ENCODE measurements at places on chromosomes 7 and 10. TPM values are rescaled to one million over a fixed set of nuclear protein-coding genes. Genes with fewer than 3 reads are reported as not detected.
A peak's percentile ranks its signal among the peaks of the same experiment; 100 is the strongest.

GRCh38 chr7:88789480-88790064, 6.0 kb downstream of the TEX47 start:
- no peak overlapping the region for H3K27ac ChIP-seq
- no peaks in the 10 kb centered on the region for H3K27me3 ChIP-seq
- no peak overlapping the region for H3K4me3 ChIP-seq

- no peak overlapping the region for H3K27ac ChIP-seq
- no peak overlapping the region for H3K4me3 ChIP-seq
- no peak for DNase-seq
- H3K27me3 ChIP-seq, result no peaks in the 10 kb centered on the region
- H3K36me3 ChIP-seq, result no peaks in the 10 kb centered on the region
Measured at GRCh38 chr10:108561649-108562048, 1361.7 kb downstream of the XPNPEP1 start.

SORBS1 gene
- total RNA-seq, result 3.7 TPM

DNA sequence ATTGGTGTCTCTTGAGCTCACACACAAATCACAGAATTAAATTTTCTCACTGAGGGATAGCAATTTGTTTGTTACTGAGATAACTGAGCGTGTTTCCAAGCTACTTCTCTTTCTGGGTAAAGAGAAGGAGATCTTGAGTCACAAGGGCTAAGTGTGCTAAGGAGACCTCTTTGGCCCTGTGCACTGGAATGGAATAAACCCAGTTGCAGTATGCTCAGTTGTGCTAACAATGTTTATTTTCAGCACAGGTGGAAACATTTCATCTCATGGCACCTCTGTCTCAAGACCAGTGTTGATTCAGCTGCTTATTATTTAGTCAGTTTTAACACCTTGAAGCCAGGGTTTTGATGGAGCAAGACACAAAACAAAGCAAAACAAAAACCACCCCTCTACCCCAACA, 22.5 kb upstream of the UBE2H start:
- H3K4me1 ChIP-seq, result no peaks in the 10 kb centered on the region
- H3K27ac ChIP-seq, result no peak overlapping the region
- H3K27me3 ChIP-seq, result no peaks in the 10 kb centered on the region
- H3K4me3 ChIP-seq, result no peak overlapping the region

DNA sequence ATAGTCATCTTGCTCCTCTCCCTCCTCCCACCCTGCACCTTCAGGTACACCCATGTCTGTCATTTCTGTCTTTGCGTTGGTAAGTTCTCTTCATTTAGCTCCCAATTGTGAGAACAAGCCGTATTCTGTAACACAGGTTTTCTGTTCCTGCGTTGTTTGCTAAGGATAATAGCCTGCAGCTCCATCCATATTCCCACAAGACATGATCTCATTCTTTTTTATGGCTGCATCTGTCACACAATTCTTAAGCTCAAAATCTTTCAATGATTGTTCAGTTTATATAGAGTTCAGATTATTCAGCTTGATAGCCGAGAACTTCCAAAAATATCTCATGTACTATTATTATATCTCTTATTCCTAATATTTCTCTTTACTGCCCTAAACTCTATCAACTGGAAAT, 16.0 kb upstream of the TMEM168 start:
- H3K27ac ChIP-seq, result no peak overlapping the region
- H3K36me3 ChIP-seq, result no peaks in the 10 kb centered on the region
- no peak overlapping the region for H3K4me3 ChIP-seq
- no peak for DNase-seq
- peaks cover 6% of the 10 kb centered on the region for H3K27me3 ChIP-seq

DNA sequence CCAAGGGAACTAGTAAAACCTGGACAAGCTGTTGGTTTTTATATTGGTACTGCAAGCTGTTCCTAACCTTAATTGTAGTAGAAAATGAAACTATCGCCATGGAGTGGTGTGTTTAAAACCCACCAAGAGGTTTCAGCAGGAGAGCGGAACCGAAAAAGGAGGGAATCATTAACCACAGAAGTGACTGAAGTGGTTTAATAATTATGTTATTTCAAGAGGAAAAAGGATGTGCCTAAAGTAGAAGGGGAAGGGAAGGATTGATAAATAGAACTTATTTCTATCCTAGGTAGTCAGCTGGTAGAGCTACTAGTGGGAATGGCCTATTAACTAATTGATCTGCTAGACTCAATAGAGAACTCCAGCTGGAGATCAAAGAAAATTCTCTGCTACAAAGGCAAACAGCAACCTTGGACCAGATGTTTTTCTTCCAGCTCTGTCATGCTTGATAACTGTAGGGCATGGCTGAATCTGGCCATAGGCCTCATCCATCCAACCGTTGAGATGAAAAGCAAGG, 91.8 kb downstream of the BAMBI start:
- no peak for DNase-seq
- no peaks in the 10 kb centered on the region for H3K36me3 ChIP-seq
- H3K27me3 ChIP-seq, result no peaks in the 10 kb centered on the region

DNA sequence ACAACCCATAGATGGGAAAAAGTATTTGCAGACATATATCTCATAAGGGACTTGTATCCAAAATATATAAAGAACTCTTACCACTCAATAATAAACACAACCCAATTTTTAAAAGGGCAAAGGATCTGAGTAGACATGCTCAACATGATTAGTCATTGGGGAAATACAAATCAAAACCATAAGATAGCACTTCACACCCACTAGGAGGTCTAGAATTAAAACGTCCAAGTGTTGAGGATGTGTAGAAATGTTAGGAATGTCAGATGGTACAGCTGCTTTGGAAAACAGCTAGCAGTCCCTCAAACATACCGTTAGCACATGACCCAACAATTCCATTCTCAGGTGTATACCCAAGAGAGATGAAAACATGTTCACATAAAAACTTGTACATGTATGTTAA, 8.3 kb downstream of the PSTK start:
- no peaks in the 10 kb centered on the region for H3K27me3 ChIP-seq
- H3K4me1 ChIP-seq, result no peaks in the 10 kb centered on the region
- H3K27ac ChIP-seq, result no peak overlapping the region

GRCh38 chr10:2576892-2577291, 490.5 kb upstream of the PFKP start:
- H3K36me3 ChIP-seq, result no peaks in the 10 kb centered on the region
- no peak overlapping the region for H3K27ac ChIP-seq
- no peaks in the 10 kb centered on the region for H3K27me3 ChIP-seq

MRC1 gene
- 0.37 TPM for total RNA-seq

DNA sequence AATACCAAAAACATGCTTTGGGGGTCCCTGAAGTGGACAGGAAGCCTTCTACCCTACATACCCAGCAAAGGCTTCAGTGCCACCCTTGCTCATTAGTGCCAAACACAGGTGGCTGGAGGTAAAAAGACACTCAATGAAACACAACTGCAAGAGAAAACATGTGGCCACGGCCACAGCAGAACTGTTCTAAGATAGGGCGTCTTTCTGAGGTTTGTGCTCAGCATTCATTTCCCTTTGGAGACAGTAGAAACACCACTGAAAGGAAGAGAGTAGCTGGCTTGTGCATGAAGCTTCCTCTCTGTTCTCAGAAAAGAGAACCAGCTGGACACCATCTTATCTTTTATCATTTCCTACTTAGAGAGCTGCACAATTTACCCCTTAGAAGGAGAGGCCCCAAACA, 143.0 kb downstream of the PLXNA4 start:
- no peaks in the 10 kb centered on the region for H3K36me3 ChIP-seq
- no peaks in the 10 kb centered on the region for H3K4me1 ChIP-seq
- no peak overlapping the region for H3K4me3 ChIP-seq

DNA sequence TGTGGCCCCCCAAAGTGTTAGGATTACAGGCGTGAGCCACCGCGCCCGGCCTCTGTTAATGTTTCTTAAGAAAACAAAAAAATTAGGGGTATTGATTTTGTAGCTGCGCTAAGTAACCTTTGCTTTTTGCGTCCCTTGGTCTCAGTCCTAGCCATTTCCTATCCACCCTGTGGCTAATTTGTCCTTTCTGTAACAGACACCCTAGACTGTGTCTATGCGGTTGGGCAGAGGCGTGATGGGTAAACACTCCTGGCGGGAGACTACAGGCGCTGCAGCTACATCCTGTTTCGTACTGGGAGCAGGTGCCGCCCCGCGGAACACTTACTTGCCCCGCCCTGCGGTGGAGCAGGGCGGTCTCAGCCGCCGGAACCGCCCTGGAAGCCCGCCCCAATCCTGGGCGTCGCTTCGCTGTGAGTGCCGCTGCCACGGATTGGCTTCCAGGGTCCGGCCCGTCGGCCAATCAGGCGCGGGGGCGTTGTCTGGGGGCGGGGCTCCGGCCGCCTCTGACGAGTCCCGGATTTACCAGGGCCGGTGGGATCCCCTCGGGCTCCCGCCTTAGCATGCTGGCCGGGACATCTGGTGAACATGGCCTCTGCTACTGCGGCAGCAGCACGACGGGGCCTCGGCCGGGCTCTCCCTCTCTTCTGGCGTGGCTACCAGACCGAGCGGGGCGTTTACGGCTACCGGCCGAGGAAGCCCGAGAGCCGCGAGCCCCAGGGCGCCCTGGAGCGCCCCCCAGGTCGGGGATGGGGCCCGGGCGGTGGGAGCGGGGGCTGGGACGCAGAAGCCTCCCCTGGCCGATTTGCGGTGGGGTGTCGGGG, at the start of gene DHTKD1:
Gene DHTKD1, plus strand, starts transcription at position 506 of the 821 bp plus-strand sequence. Its CDS starts 80 bp downstream, at position 586.
- H3K27ac ChIP-seq, result peak within 1 kb of the TSS; percentile 76
- H3K36me3 ChIP-seq, result no peaks in the 10 kb centered on the region
- H3K27me3 ChIP-seq, result no peaks in the 10 kb centered on the region
- peak; percentile 97 for DNase-seq
- peak within 1 kb of the TSS; percentile 90 for H3K4me3 ChIP-seq
- peaks cover 15% of the 10 kb centered on the region for H3K4me1 ChIP-seq

- no peak for DNase-seq
- no peak overlapping the region for H3K27ac ChIP-seq
- H3K27me3 ChIP-seq, result no peaks in the 10 kb centered on the region
- no peak overlapping the region for H3K4me3 ChIP-seq
Measured at GRCh38 chr7:40324914-40325313, 190.1 kb downstream of the SUGCT start.

DNA sequence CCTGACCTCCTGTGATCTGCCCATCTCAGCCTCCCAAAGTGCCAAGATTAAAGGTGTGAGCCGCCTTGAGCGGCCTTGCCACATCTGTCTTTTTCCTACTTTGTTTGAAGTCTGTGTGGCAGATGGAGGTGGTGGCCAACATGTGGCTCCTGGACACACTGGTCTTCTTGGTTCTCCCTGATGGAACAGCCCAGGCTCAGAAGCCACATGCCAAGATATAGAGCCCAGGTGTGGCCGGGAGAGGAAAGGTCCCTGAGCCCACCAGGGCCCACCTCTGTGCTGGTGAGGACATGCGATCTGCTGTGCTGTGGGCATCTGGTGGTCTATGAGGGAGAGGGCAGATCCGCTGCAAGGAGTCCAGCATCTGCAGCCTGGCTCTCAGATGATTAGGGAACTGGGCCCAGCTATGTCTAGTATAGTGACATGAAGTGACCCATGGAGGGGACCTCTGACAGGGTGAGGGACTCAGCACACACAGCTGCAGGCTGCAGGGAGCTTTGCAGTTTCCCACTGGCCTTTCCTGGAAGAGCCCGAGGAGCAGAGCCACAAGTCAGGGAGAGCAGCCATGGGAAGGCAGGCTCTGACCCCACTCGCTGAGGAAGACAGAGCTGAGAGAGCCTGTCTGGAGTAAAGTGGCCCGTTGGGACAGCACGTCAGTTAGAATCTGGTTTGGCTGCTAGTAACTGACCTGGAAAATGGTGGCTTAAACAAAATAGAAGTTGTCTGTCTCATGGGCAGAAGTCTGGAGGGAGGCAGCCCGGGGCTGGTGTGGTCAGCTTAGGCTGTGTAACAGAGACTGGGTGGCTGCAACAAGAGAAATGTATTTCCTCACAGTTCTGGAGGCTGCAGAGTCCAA, 25.9 kb downstream of the ADCY1 start:
- no peak overlapping the region for H3K4me3 ChIP-seq
- no peaks in the 10 kb centered on the region for H3K27me3 ChIP-seq
- H3K27ac ChIP-seq, result no peak overlapping the region
- H3K36me3 ChIP-seq, result no peaks in the 10 kb centered on the region
- DNase-seq, result no peak

DNA sequence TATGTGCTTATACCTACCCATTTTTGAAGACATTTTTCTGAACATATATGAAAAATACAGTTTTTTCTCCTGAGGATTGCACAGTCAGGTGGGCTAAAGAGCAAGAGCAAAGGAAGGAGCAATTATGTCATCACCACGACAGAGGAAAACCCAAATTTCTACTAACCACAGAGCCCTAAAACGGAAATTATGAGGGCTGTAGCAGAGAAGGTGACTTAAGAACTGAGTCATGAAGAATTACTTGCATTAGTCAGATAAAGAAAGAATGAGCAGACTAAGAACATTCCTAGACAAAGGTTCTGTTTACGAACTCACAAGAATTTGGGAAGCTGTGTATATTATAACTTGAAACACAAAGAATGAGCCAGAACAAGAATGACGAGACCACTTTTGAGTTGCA, 974.4 kb downstream of the NXPH1 start:
- no peaks in the 10 kb centered on the region for H3K4me1 ChIP-seq
- no peak overlapping the region for H3K4me3 ChIP-seq
- DNase-seq, result no peak

- no peak overlapping the region for H3K27ac ChIP-seq
- DNase-seq, result no peak
- peaks cover 20% of the 10 kb centered on the region for H3K27me3 ChIP-seq
- no peaks in the 10 kb centered on the region for H3K4me1 ChIP-seq
Measured at GRCh38 chr10:110691139-110691538, 47.0 kb downstream of the RBM20 start.

- no peak overlapping the region for H3K4me3 ChIP-seq
- no peaks in the 10 kb centered on the region for H3K4me1 ChIP-seq
- H3K36me3 ChIP-seq, result no peaks in the 10 kb centered on the region
- no peak overlapping the region for H3K27ac ChIP-seq
Measured at GRCh38 chr7:38068461-38068860, 109.6 kb upstream of the STARD3NL start.

DNA sequence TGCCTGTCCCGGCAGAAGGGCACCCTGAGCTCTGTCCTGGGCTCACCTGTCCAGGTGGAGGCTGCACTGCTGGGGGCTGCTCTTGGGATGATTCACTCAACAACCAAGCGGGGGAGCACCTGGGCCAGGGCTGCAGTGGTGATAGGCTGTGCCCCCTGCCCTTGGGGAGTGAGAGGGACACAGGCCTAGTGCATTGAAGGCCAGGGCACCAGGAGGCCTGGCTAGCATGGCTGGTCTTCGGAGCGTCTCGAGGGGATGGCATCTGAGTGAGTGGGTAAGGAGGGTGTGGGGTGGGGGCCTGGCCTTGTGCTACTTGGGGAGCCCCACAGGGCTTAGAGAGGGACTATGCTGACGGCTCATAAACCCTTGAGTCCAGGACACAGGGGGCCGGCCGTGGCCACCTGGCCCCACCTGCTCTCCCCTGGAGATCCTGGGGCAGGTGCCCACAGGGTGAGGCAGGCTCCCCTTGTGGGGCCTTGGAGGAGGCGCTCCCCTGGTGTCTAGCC, 3.1 kb downstream of the PWWP2B start:
- H3K4me3 ChIP-seq, result no peak overlapping the region
- peaks cover 20% of the 10 kb centered on the region for H3K4me1 ChIP-seq
- DNase-seq, result no peak
- H3K36me3 ChIP-seq, result no peaks in the 10 kb centered on the region

INA gene
- not detected for total RNA-seq

Measured in CD4-positive, CD25-positive, alpha-beta regulatory T cell (primary cell).